ENCODE measurements at places on chromosomes 16 and 17.

- DNase-seq = no peak
Observed at GRCh38 chr17:81276781-81277180, 18.3 kb downstream of the SLC38A10 start.

- no peak for DNase-seq
Observed at GRCh38 chr17:48352630-48353029, 77.4 kb downstream of the SKAP1 start.

- DNase-seq = no peak
Observed at GRCh38 chr17:43856141-43856540, 9.2 kb downstream of the CD300LG start.

GRCh38 chr16:85002608-85003007 is 8.7 kb downstream of the ZDHHC7 start:
- DNase-seq = no peak

DNA sequence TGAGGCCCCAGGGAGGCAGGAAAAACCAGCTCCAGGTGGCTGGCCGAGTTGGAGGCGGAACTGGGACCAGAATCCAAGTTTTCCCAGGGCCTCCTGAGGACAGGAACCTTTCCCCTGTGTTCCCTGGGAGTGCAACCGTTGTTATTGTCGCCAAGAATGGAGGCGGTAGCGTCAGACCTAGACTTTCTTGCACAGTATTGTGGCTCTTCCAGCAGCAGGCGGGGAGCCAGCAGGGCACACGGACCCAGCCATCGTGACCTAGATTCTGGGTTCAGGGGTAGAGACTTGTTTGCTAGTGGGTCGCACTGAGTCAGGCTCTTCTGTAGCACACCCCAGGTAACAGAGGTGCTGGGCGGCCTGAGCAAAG is 667 bp upstream of the KIF19 start:
- DNase-seq = no peak

DNA sequence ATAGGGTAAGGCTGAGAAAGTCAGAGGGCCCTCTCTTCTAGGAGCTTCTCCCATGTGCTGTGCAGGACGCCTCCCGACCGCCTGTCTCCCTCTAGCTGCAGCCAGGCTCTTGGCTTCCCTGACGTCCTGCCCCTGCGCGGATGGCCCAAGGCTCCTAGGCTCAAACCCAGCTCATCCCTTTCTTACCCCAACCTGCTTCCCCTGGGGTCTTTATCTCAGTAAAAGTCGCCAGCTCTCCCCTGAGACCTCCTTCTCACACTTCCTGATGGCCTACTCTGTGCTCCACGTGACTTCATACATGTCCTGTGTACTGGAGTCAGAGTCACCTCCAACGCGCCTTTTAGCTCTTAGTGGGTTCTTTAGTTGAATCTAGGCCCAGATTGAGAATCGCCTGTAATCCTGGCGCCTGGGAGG is 1.1 kb upstream of the ZNF747 start:
- DNase-seq = peak; percentile 81

GRCh38 chr16:48434653-48435317 is 49.6 kb upstream of the SIAH1 start:
- no peak for DNase-seq

- DNase-seq = no peak
Observed at GRCh38 chr16:87344931-87345631, 27.9 kb upstream of the C16orf95 start.

DNA sequence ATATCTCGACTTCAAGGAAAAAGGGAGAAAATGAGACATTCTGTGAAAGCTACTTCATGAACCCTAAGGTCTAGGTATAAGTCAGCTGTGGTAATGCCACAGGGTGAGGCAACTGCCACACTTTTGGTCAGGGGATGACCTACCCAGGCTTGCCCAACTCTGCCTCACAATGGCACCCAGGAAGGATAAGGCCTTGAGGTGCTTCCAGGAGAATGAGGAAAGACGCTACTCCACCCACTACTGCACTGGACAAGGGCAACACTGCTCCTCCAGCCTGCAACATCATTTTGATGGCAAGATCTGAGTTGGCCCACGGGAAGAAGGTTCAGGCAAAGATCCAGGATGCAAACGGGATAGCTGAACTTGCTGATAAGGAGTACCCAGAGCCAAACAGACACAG is 22.0 kb upstream of the GFOD2 start:
- no peak for DNase-seq

GRCh38 chr16:89014403-89015230 is 37.6 kb upstream of the CBFA2T3 start:
- DNase-seq = no peak

GRCh38 chr16:88382491-88383400 is at the start of gene ZNF469:
TSS of gene ZNF469 (plus strand) at chr16:88382959. CDS start at chr16:88427471, 44,512 bp downstream.
- DNase-seq = no peak

- DNase-seq = no peak
Observed at GRCh38 chr17:61157246-61157886, 242.3 kb upstream of the TBX2 start.

GRCh38 chr17:61202564-61202963 is 197.1 kb upstream of the TBX2 start:
- no peak for DNase-seq

DNA sequence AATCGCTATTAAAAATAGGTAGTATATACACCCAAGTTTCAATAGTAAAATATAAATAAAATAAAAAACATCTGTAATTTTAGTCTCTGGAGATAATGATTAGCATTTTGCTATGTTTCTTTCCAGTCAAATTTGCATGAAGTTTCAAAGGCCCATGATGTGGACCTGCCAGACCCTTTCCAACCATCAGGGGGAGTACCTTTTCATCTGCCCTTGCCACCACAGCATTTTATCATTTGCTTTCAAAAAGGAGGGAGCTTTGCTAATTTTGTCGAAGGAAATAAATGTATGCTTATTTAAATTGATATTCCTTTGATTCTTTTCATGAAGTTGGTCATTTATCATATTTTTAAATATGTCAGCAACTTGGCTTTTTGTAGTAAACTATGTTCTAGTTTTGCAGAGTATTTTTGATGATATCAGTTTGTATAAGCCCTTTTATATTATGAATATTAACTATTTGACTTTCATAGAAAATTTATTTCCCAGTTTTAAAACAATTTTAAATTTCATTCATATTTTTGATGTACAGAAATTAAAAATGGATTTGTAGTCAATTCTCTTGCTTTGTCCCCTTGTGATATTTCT is 115.2 kb upstream of the NETO2 start:
- peak; percentile 50 for DNase-seq

DNA sequence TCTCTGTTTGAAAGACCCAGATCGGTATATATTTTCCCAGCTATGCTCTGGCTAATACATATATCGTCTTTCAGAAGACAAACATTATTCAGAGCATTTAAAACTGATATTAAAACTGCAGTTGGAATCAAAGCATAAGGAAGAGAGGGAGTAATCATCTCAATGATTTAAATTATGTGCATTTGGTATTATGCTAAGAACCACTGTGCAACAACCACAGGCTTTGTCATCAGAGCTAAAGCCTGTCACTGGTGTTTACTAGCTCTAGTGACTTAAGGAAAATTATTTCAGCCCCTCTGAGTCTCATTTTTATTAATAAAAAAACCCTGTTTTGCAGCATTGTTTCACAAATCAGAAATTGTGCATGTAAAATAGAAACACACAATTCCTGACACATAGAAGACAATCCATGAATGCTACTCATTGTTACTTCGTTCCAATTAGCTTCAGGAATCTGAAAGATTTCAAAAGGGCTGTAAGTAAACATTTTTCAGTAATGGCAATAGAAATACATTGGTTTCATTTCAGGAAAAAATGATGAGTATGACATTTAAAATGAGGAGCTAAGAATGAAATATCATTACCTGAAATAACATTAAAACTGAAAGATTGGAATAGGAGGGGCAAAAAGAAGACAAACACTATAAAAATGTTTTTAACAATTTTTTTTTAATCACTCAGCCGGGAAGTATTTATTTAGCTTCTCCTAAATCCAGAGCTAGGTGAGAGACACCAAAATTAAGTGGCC is 136.5 kb upstream of the ADAMTS18 start:
- no peak for DNase-seq
